ENCODE measurements at places on chromosomes 4 and X. TPM values are rescaled to one million over a fixed set of nuclear protein-coding genes. Genes with fewer than 3 reads are reported as not detected.

HMX1 gene
- total RNA-seq = not detected

- DNase-seq = no peak
Measured at GRCh38 chr4:41686893-41687292, 61.6 kb downstream of the PHOX2B start.

DNA sequence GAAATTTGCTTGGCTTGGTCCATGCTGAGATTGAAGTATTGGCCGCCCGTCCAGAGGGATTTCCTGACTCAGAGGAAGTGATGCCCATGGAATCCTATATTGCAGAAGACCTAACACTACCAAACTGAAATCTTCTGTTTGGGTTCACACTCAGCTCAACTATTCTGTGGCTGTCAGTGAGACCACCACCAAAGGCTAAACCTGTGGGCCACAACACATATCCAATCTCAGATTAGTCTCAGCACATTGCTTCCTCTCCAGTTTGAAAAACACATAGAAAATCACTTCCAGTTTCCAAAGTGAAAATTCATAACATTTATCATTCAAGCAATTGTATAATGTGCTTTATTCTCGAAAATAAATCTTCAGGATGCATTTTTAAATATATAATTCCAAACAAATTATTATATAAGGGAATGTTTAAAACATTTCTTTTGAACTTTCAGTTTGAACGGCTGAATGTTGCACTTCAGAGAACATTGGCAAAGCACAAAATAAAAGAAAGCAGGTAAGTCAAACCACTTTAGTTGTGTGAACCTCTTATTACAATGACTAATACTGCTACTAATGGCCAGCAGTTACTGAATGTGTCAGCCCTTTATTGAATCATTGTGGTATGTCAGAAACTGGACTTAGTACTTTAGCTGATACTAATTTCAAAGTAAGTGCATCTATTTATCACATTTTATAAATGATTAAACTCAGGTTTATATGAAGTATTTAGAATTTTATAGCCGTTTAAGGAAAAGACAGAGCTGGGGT lies 37.0 kb downstream of the GUCY1A1 start:
- no peak for DNase-seq

GRCh38 chrX:134671294-134671693 lies 13.0 kb upstream of the PLAC1 start:
- DNase-seq = no peak

DNA sequence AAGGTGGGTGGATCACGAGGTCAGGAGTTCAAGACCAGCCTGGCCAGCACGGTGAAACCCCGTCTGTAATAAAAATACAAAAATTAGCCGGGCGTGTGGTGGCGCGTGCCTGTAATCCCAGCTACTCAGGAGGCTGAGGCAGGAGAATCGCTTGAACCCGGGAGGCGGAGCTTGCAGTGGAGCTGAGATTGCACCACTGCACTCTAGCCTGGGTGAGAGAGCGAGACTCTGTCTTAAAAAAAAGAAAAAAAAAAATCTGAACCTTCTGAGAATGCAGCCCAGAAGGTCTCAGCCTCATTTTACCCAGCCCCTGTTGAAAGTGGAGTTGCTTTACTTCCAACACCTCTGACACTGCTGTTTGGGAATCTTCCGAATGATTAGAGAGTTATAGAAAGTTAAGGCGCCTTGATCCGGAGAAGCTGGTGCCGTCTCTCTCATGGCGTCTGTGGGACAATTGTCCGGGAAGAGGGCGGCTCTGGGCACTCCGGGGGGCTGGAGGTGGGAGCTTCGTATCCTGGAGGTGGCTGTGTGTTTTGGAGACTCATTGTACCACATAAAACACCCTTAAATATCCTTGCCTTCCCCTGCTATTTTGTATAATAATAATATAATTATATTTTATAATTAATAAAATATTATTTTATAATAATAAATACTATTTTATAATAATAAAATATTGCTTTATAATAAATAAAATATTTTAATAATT lies 92.7 kb upstream of the PPP2R3B start:
- DNase-seq = no peak

GPRASP1 gene
- total RNA-seq = 2.5 TPM

IL2 gene
- 1,394 TPM for total RNA-seq

GRCh38 chrX:45801554-45801953 lies 600.9 kb upstream of the DIPK2B start:
- DNase-seq = no peak

DNA sequence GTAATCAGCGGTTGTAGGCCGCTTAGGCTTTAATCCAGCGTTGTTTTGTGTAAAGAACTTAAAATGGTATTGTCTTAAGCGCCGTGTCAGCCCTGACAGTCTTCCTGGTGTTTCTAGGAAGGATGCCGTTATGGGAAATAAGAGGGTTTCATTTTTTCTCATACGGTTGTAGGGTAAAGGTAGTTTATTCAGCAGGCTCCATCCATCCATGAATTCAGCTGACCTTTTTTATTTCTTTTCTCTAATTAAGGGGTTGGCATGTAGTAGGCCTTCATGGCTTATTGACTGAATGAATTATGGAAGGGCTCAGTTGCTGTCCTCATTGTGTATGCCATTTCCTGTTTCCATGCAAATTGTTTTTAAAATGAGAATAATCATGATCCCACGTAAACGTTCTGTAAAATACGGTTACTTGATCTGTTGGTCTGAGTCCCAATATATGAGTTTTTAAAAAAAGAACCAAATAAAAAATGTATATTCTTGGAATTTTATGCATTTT lies 693 bp downstream of the OCIAD1 start:
- DNase-seq = no peak

HUWE1 gene
- 433 TPM for total RNA-seq

GRCh38 chr4:71130827-71131603 lies 137.6 kb downstream of the DCK start:
- DNase-seq = no peak

- no peak for DNase-seq
Measured at GRCh38 chr4:184850431-184851199, 24.8 kb upstream of the ACSL1 start.

ABCG2 gene
- 0.49 TPM for total RNA-seq

DIPK2B gene
- not detected for total RNA-seq
